ENCODE measurements at places on chromosomes 1 and 21. TPM values are rescaled to one million over a fixed set of nuclear protein-coding genes. Genes with fewer than 3 reads are reported as not detected.

IFI44L gene
- 4.7 TPM for total RNA-seq

FAM229A gene
- total RNA-seq = 0.60 TPM

CHIA gene
- total RNA-seq = not detected

SPRR3 gene
- total RNA-seq = not detected

DNA sequence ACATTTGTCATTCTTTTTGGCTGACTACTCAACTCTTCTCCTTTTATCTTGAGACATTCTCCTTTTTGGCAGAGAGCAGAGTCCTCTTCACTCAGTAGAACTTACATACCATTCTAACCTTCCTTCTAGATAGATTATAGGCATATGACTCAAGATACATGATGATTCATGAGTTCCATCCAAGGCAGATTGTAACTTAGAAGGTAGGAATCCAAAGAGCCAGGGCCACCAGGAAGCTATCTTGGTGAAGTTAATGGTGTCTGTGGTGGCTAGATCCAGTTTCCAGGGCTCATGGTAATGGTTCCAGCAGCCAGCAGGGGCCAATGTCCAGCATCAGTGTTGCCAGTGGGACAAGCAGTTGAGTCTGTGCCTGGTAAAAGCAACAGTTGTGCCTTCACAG lies 76.1 kb upstream of the KIAA0040 start:
- no peak for DNase-seq

Data from pulmonary artery endothelial cell (primary cell).